ENCODE measurements at places on chromosomes 1 and 21. TPM values are rescaled to one million over a fixed set of nuclear protein-coding genes. Genes with fewer than 3 reads are reported as not detected.

DNA sequence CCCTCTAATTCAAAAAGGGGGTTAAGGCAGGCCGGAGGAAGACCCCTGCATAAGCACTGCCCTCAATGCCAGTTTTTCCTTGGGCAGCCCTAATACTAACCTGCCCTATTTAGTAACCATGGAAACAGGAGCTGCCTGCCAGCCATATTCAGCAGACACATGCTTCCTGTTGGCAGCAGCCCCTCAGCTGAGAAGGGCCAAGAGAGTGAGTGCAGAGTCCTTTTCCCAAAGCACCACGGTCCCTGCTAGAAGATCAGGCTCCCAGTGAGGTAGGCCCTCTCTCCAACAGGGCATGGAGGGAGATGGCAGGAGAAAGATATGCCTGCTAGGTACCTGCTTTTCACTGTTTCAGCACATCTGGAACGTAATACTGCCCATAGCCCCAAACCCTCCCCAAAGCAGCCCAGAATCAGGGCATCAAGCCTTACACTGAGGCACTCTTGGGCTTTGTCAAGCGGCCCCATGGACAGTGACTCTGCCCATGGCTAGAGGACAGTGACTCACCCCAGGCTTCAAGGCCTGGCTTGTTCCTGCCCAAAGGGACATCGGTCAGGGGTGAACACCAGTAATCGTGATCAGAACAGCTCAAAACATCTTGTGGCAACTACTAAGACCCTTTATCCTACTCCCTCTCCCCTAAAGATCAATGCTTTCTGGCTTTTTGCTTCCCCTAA, 64.5 kb downstream of the BCAR3 start:
- H3K36me3 ChIP-seq = no peaks in the 10 kb centered on the region
- no peaks in the 10 kb centered on the region for H3K27me3 ChIP-seq
- H3K27ac ChIP-seq = peak overlapping the region; percentile 65

- H3K36me3 ChIP-seq = no peaks in the 10 kb centered on the region
- no peaks in the 10 kb centered on the region for H3K27me3 ChIP-seq
- H3K27ac ChIP-seq = no peak overlapping the region
- no peak overlapping the region for H3K4me3 ChIP-seq
- no peak for DNase-seq
Measured at GRCh38 chr1:198906739-198907422, 268.0 kb downstream of the PTPRC start.

- no peaks in the 10 kb centered on the region for H3K27me3 ChIP-seq
- DNase-seq = no peak
- H3K4me1 ChIP-seq = no peaks in the 10 kb centered on the region
Measured at GRCh38 chr1:3762873-3763228, 9.7 kb upstream of the SMIM1 start.

- H3K4me3 ChIP-seq = no peak overlapping the region
- DNase-seq = no peak
- H3K27me3 ChIP-seq = no peaks in the 10 kb centered on the region
- H3K36me3 ChIP-seq = no peaks in the 10 kb centered on the region
Measured at GRCh38 chr1:36523850-36524249, 41.1 kb upstream of the CSF3R start.

RBM11 gene
- not detected for total RNA-seq

KRTAP19-3 gene
- total RNA-seq = not detected

DNA sequence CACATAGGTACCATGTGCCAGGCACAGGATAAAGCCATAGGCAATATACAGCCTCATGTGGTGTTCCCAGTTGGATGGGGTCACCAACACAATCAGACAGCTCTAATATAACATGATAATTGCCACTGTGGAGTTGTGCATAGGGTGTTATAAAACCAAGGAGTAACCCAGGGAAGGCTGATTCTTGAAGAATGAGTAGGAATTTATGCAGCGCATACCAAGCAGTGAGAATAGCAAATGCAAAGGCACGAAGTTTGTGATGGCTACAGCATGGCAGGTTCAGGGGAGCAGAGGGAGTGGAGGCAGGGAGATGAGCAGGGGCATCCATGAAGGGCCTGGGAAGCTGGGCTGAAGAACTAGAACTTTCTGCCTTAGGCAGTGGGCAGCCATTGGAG, 20.4 kb upstream of the SLC2A1 start:
- H3K4me1 ChIP-seq = no peaks in the 10 kb centered on the region
- DNase-seq = no peak
- no peaks in the 10 kb centered on the region for H3K27me3 ChIP-seq

DNA sequence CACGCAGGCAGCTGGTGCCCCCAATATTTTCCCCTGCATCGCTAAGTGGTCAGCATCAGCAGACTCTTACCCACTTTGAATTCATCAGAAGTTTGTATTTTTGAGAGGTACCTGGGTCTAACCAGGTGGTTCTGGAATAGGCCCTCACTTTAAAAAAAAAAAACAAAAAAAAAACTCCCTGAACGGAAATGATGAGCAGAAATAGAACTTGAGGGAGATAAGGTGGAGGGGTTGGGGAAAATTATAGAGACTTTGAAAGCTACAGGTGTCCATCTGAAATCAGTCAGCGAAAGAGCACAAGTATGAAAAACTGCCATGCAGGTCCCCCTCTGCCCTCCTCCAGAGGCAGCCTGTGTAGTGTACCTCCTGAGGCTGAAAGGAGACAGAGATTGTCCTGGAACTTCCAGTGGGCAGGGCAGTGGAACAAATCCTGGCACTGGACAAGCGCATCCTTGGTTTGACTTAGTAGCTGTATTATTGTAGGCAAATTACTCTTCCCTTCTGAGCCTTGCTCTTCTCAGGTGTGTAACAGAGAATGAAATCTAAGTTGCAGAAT, 1.2 kb downstream of the SLAMF7 start:
- no peaks in the 10 kb centered on the region for H3K4me1 ChIP-seq
- no peak for DNase-seq
- no peaks in the 10 kb centered on the region for H3K36me3 ChIP-seq
- no peak overlapping the region for H3K4me3 ChIP-seq
- H3K27me3 ChIP-seq = no peaks in the 10 kb centered on the region

- no peak for DNase-seq
- no peaks in the 10 kb centered on the region for H3K27me3 ChIP-seq
- no peak overlapping the region for H3K27ac ChIP-seq
- no peaks in the 10 kb centered on the region for H3K36me3 ChIP-seq
- no peaks in the 10 kb centered on the region for H3K4me1 ChIP-seq
Measured at GRCh38 chr1:110951161-110951560, 12.6 kb downstream of the LRIF1 start.

DNA sequence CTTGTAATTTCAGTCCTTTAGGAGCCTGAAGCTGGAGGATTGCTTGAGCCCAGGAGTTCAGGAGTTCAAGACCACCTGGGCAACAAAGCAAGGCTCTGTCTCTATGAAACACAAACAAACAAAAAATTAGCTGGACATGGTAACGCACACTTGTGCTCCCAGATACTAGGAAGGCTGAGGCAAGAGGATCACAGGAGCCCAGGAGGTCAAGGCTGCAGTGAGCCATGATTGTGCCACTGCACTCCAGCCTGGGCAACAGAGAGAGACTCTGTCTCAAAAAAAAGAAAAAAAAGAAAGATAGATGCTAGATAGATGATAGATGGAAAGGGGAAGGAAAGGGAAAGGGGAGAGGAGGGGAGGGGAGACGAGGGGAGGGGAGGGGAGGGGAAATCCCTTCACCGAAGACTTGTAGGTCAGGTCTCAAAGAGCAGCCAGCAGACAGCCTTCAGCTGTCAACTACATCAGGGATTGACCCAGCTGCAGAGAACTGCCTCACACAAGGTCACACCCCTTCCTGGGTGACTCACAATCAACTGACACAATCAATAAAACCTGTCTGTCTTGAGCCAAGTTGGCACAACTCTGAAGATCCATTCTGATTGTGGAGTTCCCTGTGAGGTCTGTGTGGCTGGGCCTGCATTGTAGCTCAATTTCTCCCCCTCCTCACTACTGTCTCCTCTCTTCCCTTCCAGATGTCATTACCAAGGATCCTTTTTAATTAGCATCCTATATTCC, 200.6 kb downstream of the RGS7 start:
- H3K27ac ChIP-seq = no peak overlapping the region
- no peaks in the 10 kb centered on the region for H3K4me1 ChIP-seq
- no peaks in the 10 kb centered on the region for H3K27me3 ChIP-seq
- no peaks in the 10 kb centered on the region for H3K36me3 ChIP-seq
- H3K4me3 ChIP-seq = no peak overlapping the region

RORC gene
- total RNA-seq = 0.67 TPM

ACKR1 gene
- 194 TPM for total RNA-seq

LMOD1 gene
- total RNA-seq = 38.9 TPM

- no peak overlapping the region for H3K4me3 ChIP-seq
- no peak for DNase-seq
- H3K27me3 ChIP-seq = no peaks in the 10 kb centered on the region
- no peaks in the 10 kb centered on the region for H3K4me1 ChIP-seq
- no peaks in the 10 kb centered on the region for H3K36me3 ChIP-seq
Measured at GRCh38 chr1:167446966-167447365, 71.4 kb downstream of the CD247 start.

GRCh38 chr1:182679684-182680083, 4.7 kb downstream of the RGS8 start:
- H3K4me3 ChIP-seq = no peak overlapping the region
- no peaks in the 10 kb centered on the region for H3K4me1 ChIP-seq
- no peak for DNase-seq
- no peak overlapping the region for H3K27ac ChIP-seq
